ENCODE measurements at places on chromosomes 7 and 10. TPM values are rescaled to one million over a fixed set of nuclear protein-coding genes. Genes with fewer than 3 reads are reported as not detected.

DNA sequence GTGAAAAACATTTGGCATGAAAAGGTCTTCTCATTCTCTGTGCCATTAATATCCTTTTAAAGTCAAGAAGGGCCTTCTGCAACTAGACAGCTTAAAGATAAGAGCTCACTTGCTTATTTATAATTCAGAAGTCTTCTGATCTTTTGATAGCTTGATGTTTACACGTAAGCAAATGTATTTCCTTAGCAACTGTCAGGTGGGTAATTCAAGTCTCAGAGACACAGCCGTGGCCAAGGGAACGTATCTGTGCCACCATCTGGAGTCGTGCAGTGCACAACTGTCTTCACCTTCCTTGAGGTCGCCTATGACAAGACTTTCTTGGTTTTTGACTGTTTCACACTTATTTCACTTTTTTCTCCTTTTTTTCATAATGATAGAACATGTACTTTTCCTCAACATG lies 4.0 kb upstream of the NEBL start:
- DNase-seq = no peak

- no peak for DNase-seq
Observed at GRCh38 chr7:84614821-84615501, 420.4 kb upstream of the SEMA3A start.

ALKBH4 gene
- polyA plus RNA-seq = 7.3 TPM

MAT1A gene
- polyA plus RNA-seq = 0.11 TPM

SH2B2 gene
- polyA plus RNA-seq = 0.84 TPM

GRCh38 chr10:125091891-125092290 lies 68.5 kb downstream of the CTBP2 start:
- no peak for DNase-seq

- no peak for DNase-seq
Observed at GRCh38 chr7:28638914-28639313, 226.6 kb downstream of the CREB5 start.

DNA sequence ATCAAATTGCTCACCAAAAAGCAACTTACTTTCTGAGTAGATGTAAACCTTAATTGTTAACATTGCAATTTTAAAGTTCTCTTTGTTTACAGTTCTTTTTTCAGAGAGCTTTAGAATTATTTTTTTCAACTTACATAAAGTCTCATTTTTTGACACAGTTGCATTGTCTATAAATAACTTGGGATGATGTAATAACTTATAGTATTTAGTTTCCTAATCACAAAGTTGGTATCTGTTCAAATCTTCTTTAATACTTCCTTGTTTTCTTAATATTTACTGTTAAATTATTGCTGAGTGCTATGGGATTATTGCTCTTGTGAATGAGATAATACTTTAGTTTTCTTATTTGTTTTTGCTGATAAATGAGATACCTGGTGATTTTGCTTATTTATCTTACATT lies 18.9 kb upstream of the SUV39H2 start:
- no peak for DNase-seq

GRCh38 chr10:96988426-96988825 lies 156.3 kb downstream of the LCOR start:
- DNase-seq = no peak

GRCh38 chr7:13153266-13153665 lies 465.8 kb downstream of the ARL4A start:
- DNase-seq = no peak

DNA sequence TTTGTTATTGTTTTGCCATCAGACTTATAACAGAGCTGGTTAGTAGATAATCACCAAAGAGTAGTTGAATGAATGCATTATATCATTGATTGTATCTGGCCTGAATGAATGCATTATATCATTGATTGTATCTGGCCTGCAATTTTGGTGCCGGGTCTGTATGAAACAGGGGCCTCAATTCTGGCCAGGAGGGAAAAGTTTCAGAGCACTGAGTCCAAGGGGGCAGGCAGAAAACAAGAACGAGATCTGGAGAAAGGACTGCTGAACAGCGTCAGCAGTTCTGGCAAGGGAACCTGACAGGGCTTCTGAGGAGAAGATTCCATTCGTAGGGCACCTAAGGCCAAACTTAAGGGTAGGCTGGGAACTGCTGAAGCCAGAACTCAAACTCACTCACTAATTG lies 128.0 kb downstream of the SEMA3C start:
- no peak for DNase-seq

DUSP5 gene
- polyA plus RNA-seq = 16.8 TPM

All from right cardiac atrium (tissue), 5 donors.